ENCODE measurements at places on chromosomes 7 and 10. TPM values are rescaled to one million over a fixed set of nuclear protein-coding genes. Genes with fewer than 3 reads are reported as not detected.

The PRF1 gene
- 0.44 TPM for total RNA-seq

- H3K27ac ChIP-seq: no peak overlapping the region
- peaks cover 7% of the 10 kb centered on the region for H3K4me1 ChIP-seq
- no peaks in the 10 kb centered on the region for H3K27me3 ChIP-seq
- peak; percentile 30 for DNase-seq
- H3K4me3 ChIP-seq: peak overlapping the region; percentile 2
Measured at GRCh38 chr7:70093205-70093904, 495.1 kb downstream of the AUTS2 start.

The LRRC61 gene
- 8.1 TPM for total RNA-seq

- no peaks in the 10 kb centered on the region for H3K27me3 ChIP-seq
- no peak overlapping the region for H3K4me3 ChIP-seq
- H3K36me3 ChIP-seq: no peaks in the 10 kb centered on the region
- no peak for DNase-seq
- no peak overlapping the region for H3K27ac ChIP-seq
Measured at GRCh38 chr10:54958844-54959243, 157.8 kb upstream of the PCDH15 start.

The AKR1C4 gene
- not detected for total RNA-seq

The SORCS1 gene
- total RNA-seq: 38.0 TPM

- H3K27ac ChIP-seq: no peak overlapping the region
- H3K27me3 ChIP-seq: no peaks in the 10 kb centered on the region
- no peaks in the 10 kb centered on the region for H3K36me3 ChIP-seq
- no peak overlapping the region for H3K4me3 ChIP-seq
Measured at GRCh38 chr10:127243490-127244272, 47.3 kb upstream of the INSYN2A start.

Measured in spinal cord (tissue), 10 donors.